Foreskin fibroblast (primary cell): ENCODE measurements at places on chromosomes 3 and 15.

- DNase-seq, result peak; percentile 80
These were observed 38.1 kb downstream of the SRGAP3 start for GRCh38 chr3:9211155-9211950.

DNA sequence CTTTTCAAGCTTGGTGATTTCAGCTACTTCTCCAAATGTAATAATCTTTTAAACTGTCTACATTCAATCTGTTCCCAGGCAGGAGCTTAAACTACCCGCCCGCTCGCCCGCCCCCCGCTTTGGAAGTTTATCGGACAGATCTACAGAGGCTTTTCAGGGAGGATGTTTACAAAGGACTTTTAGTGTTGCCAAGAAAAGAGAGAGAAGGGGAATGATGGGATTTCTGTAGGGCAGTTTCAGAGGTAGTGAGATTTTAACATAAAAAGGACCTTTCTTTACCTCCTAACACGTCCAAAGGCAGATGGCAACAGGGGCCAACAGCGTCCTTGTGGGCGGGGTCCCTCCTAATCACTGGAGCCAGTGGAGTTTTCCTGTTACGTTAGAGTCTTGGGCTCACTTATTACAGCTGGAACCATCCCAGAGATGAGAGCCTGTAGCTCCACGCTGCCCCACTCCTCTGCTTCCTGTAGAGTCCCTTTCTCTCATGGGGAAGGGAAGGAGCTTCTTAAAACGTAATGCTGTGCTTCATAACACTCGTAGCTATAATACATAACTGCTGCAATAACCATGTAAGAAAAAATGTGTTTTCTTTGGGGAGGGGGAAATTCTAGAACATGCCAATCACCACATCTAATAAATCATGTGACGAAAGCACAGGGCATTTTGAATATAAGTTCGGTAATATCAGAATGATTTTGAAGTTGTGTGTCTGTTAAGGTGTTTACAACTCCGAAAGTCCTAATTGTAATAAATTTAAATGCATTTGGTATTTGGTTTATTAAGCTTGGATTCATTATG lies 30.9 kb downstream of the HES1 start:
- DNase-seq, result no peak

DNA sequence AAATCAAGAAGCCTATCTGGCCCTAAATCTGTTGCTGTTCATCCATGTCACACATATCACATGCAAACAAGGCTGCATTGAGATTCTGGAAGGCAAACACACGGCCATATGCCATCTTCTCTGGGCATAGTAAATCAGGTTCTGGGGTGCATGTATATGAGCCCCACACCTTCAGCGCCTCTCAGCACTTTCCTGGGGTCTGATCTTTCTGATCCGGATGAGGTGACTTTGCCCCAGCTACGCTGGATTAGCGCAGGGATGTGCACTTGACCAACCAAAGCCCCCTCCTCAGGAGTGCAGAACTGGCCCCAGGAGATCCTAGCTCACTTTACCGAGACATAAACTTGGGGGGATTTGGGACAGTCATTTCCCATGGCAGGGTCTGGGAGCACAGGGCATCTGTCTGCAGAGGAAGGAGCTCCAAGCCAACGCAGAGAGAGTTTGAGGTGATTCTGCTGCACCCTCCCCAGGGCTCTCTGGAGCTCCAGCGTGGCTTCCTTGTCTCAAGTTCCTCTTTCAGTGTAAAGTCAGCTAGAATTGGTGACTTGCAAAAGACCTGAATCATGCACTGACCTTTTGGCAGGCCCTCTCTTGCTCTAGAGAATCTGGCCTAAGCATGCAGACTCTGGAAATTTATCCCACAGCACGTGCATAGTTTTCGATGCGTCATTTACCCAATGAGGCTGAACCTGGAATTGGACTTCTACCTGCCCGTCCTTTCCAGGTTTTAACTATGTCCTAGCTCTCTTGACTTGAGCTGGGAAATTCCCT lies 63.5 kb upstream of the KLF13 start:
- peak; percentile 64 for DNase-seq

DNA sequence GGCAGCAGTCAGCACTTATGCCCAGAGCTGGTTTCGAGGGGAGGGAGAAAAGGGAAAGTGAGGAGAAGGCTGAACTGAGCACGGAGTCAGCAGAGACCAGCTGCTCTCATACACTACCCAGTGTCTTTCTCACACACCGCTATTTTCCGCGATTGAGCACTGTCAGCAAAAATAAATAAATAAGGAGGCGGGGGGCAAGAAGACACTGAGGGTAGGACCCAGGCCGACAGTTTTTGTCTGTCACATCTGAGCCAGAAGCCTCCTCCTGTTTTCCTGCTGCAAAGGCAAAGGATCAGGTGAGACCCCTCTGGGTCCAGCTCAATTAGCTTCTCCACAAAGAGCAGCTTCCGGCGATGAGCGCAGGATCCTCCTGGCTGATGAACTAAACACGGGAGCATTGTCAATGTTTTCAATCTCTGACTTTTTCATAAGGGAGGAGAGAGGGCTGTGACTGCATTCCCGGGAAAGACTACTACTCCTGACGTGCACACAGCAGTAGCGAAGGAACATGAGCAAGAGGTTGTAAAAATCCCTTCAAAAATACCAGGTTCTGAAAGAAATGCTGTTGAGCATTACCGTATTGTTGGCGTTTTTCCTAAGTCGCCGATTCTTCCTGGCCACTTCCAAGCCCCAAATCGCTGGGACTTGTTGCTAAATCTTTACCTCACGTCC lies 1.3 kb downstream of the FRMD5 start:
- peak; percentile 29 for DNase-seq

DNA sequence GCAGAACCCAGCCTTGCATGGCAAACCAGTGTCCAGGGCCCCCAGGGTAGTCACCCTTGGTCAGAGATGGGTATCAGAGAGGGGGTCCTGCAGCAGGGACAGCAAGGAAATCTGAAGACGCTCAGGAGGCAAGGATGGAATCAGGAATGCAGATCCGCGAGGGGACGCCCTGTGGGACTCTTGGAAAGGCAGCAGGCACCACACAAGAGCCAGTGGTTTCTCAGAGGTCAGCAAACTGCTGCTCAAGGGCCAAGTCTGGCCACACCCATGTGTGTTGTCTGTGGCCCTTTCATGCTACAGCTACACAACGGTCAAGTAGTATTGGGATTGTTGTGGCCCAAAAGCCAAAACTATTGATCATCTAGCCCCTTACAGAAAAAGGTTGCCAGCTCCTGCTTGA lies 69.7 kb downstream of the ST8SIA2 start:
- no peak for DNase-seq
